ENCODE measurements at places on chromosomes 2 and 18.
A peak's percentile ranks its signal among the peaks of the same experiment; 100 is the strongest.

DNA sequence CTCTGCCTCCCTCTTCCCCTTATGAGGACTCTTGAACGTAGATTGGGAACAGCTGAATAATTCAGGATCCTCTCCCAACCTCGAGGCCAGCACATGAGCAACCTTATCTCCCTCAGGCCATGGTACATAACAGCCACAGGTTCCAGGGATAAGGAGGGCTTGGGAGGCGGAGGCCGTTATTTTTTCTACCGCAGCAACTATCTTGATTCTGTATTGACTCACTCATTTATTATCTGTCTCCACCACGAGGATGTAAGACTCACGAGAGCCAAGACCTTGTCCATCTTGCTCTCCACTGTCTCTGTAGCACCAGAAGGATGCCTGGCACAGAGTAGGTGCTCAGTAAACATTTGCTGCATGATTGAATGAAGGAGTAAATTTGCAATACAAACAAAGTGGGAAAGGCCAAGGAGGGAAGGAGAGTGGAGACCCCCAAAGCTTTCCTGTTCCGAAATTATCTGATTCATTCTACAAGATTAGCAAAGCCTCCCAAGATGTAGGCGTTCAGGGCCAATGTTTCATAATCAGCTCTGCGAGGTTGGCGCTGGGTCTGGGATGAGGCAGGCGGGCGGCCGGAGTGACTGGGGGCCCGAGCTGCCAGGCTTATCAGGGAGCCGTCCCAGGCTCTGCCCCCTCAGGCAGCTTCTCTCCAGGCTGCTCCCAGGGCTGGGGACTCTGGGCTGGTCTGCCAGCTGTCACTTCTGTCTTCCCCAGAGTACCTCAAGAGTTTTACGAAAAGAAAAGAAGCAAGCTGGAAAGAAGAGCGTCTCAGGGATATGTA, 31.6 kb downstream of the INPP5D start:
- no peak for DNase-seq

DNA sequence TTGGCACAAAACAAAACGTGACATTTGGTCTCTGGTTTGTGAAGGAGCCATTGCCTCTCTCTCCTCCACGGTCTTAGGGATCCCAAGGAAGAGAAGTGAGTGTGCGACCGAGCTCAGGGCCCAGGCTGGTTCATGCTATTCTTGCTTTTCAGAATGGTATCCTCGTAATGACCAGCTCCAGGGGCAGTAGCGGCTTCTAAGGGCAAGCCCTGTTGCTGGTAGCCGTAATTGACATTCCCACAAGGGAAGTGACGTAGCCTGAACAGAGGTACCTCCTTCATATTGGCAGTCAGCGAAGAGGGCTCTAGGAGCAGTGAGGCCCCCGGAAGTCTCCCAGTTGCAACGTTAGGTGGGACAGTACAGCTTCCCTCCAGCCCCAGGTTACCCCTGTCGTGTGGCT, 77.9 kb downstream of the CLIP4 start:
- DNase-seq = no peak

DNA sequence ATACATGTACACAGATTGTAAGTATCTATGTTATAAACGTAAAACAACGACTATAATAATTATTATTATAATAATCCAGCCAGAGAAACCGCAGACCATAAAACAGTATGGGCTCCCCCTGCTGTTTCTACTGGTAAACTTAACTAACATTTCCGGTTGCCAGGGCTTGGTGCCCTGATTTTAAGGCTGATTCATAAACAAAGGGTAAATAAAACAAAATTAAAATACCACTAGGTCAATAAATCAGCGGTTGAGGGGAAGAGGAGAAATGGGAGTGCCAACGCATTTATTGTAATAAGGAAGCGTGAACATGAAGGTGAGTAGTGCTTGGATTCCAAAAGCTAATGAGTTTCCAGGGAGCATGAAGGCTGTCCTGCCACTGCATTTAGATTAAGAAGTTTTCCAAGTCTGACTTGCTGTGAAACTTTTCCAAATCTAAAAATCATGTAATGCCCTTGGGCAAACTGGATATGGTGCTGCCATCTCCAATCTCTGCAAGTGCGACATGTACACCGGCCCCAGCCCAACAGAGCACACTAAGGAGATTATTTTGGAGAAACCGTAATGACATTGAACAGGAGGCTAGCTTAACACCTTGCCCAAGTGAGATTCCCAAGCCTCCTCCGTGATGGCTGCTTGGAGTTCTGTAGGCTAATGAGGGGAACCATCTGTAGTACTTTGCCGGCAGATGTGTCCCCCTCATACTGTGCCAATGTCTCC, 50.7 kb upstream of the HNRNPA3 start:
- DNase-seq = no peak

GRCh38 chr2:113039158-113039557, 13.5 kb downstream of the IL36B start:
- DNase-seq = no peak

GRCh38 chr18:12329125-12329698, 21.2 kb downstream of the TUBB6 start:
- no peak for DNase-seq

GRCh38 chr2:229370509-229370908, 99.4 kb upstream of the PID1 start:
- DNase-seq = no peak

- DNase-seq = no peak
Measured at GRCh38 chr2:150225030-150225429, 262.4 kb downstream of the RND3 start.

- no peak for DNase-seq
Measured at GRCh38 chr2:208099682-208100470, 24.4 kb downstream of the CRYGD start.

- DNase-seq = no peak
Measured at GRCh38 chr2:20651731-20652099, 817 bp upstream of the HS1BP3 start.

DNA sequence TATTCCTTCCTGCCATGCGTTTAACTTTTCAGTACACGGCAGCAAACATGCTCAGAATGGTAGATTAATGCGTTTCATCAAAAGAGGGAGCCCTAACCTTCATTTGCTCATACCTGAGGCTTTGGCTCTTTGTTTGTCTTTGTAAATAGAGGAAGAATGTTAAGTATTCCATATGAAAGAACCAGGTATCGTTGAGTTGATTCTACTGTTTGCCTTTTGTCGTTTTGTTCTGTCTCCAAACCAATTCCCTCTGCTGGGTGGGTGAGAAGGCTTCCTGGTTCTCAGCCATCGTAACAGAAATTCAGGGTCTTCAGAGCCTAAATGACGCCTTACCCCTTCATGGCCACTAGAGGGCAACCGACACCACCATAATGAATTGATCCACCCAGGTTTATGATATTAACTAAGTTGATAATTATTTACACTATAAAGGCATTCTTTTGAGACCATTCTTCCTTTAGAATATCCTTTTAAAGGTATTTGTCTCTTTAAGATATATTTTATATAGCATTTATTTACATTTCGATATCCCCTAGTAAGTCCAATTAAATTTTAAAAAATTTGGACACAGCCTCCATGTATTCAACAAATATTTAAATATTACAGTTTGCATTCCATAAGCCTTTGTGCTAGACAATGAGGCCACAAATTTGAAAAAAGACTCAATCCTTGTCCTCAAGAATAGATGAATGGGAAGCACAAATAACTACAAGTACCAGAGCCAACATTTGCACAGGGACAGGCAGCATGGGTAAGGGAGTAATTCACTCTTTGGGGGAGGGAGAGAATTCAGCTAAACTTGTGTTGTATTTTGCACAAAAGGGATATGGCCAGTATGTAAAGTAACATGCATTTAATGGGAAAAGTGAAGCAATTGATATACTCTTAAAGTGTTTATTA, 48.1 kb downstream of the TIMM21 start:
- peak; percentile 52 for DNase-seq

- DNase-seq = no peak
Measured at GRCh38 chr18:41966943-41967342, 11.9 kb downstream of the PIK3C3 start.

DNA sequence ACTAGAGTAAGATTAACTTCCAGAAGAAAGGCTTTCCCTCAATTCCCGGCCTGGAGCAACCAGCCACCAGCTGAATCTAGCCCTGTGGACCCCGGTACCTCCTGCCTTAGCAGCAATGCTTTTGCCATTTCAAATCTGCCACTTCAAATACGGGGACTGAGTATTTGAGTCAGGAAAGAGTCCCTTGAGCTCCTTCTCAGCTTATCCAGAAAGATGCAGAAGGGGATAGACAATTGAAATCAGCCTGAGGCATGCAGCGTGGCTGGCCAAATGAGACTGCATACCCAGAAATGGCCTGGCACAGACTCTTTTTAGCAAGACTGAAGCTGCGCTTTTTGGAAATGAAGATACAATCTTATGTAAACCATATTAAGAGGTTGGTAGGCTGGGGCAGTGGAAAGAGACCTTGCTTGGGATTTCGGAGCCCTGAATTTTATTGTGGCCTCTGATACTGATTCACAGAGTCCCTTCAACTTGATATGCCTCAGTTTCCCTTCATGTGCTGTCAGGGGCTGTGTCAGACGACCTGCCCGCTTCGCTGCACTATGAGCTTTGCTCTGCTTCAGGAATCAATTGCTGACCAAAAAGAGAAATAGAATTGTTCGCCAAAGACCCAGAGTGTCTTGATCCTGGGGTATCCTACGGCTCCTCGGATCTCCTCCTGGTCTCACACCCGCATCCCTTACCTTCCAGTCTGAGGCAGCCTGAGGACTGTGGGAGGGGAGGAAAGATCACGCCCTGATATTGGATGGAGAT, 1.0 kb downstream of the MATN3 start:
- DNase-seq = no peak

Measured in mammary epithelial cell (primary cell).